ENCODE measurements at places on chromosomes 12 and 14. TPM values are rescaled to one million over a fixed set of nuclear protein-coding genes. Genes with fewer than 3 reads are reported as not detected.

GLIPR1L1 gene
- not detected for total RNA-seq

SLC2A14 gene
- 0.15 TPM for total RNA-seq

- no peak for DNase-seq
Measured at GRCh38 chr12:15494329-15495046, 172.2 kb downstream of the PTPRO start.

TMEM52B gene
- not detected for total RNA-seq

DNA sequence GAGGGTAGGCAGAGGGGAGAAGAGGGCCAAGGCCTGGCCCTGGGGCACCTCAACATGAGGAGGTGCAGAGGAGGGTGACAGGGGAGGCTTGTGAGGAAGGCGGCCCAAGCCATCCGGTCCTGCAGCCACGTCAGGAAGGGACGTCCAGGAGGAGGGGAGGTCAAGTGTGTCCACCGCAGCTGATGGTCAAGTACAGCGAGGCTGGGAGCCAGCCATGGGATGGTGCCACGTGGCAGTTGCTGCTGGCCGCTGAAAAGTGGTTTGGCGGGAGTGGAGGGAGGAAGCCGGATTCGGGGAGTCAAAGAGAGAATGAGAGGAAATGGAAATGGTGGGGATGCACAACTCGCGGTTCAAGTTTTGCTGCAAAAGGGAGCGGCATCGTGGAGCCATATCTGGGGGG lies 41.2 kb downstream of the PRIMA1 start:
- no peak for DNase-seq

CELA1 gene
- not detected for total RNA-seq
